ENCODE measurements at places on chromosomes 2 and 18.

GRCh38 chr2:21067859-21068537, 24.1 kb upstream of the APOB start:
- DNase-seq, result no peak

GRCh38 chr18:64116571-64117175, 32.2 kb downstream of the LINC00305 start:
- DNase-seq, result no peak

- no peak for DNase-seq
These were observed 94.9 kb downstream of the NETO1 start for GRCh38 chr18:72772916-72773315.

DNA sequence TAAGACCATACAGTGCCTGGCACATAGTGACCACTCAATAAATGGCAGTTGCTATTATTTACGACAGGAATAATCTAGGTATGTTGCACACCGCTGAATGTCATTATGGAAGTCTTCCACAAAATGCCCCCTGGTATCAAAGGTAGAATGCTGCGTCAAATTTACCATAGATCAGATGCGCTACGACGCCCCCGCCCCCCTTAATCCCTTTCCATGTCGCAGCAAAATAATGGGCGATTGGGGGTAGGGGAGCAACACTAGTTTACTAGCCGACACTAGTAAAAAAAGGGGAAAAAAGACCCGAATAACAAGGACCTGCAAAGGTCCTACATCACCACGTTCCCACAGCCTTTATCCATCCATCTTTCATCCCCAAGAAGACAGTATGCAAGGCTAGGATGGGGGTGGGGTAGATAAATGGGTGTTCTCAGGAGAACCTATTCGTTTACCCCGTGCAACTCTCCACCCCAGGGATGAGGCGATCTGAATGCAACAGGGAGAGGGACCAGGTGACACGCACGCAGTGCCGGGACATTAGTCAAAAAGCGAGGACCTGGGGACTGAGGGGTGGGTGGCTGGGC, 455 bp downstream of the PREPL start:
- DNase-seq, result no peak
